ENCODE measurements at places on chromosomes 5 and 9. TPM values are rescaled to one million over a fixed set of nuclear protein-coding genes. Genes with fewer than 3 reads are reported as not detected.
A peak's percentile ranks its signal among the peaks of the same experiment; 100 is the strongest.

Gene SHOC1
- 0.67 TPM for polyA plus RNA-seq

Gene DMRTA1
- polyA plus RNA-seq = 1.1 TPM

Gene MUSK
- polyA plus RNA-seq = 0.15 TPM

Gene TAF11L5
- polyA plus RNA-seq = not detected

Gene PRR7
- 2.3 TPM for polyA plus RNA-seq

Gene GZMA
- polyA plus RNA-seq = 0.96 TPM

Gene EMB
- 4.5 TPM for polyA plus RNA-seq

Gene ELOVL7
- 16.1 TPM for polyA plus RNA-seq

DNA sequence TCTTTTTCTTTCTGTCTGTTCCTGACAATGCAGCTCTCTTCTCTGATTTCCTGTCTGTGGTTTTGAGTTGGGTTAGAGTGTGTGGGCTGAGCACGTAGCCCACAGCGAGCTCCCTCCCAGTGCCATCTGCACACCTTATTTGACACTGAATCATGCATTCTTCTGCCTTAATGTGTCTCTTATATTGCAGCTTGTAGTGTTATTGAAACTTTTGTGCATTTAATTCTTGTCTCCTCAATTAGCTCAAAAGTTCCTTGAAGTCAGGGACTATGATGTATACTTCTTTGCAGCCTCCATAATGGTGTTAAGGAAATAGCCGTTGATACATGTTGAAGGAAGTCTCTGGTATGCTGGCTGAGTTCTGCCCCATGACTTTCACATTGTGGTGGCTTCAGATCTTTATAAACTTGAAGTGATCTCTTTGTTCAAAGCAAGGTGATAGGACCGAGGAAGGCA lies 576.2 kb upstream of the CLINT1 start:
- no peak for DNase-seq

DNA sequence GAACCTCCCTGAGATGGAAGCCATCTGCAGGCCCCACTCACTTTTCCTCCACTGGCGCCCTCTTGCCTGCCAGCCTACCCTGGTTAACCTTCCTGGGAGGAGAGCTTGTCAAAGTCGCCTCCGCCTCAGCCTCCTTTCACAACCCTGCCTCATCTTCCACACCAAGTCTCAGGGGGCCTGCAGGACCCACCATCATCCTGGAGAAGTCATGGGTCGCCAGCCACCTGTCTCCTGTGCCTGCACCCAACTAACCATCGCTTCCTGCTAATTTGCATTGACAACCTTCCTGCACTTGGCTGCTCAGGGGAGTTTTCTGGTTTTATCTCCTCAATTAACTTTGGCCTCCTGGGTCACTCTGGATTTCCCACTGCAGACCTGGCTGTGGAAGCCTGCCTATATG lies 52.8 kb upstream of the GRHPR start:
- DNase-seq = no peak

DNA sequence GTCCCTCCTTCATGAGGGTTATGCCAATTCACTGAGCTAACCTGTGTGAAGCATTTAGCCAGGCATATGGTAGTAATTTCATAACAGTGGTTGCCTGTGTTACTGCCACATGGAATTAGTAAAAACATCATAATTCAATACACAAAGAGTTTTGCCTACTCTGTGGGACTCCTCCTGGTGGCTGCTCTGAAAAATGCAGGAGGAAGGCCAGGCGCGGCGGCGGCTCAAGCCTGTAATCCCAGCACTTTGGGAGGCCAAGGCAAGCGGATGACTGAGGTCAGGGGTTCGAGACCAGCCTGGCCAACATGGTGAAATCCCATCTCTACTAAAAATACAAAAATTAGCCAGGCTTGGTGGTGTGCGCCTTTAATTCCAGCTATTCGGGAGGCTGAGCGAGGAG lies 547.3 kb downstream of the CDK5RAP2 start:
- DNase-seq = no peak

- no peak for DNase-seq
Measured at GRCh38 chr9:115220319-115221005, 102.5 kb upstream of the TNC start.

- DNase-seq = peak; percentile 27
Measured at GRCh38 chr5:83639911-83640310, 80.7 kb downstream of the HAPLN1 start.

DNA sequence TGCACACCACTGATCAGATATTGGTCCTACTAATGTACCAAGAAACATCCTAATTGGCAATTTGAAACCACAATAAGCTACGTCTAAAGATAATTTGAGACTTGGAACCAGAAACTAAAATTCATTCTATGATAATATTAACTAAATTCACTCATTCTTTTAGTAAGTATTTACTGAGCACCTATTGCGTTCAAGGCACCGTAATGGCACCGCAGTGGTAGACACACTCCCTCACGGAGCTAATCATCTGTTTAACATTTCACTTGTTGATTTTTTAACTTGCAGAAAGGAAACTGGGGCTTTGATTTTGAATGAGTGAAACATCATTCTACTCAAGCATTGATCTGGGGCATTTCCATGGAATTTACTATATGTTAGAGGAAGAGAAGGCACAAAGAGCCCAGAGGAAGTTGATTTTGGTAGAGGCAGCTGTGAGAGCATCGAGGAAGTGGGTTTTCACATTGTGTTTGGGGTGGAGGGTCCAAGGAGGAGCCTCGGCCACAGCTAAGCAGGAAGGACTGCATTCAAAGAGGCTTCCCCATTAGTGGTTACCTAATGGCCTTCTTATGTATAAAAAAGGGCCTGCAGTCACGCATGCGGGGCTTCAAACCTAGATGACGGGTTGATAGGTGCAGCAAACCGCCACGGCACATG lies 7.1 kb downstream of the RAPGEF1 start:
- no peak for DNase-seq

All from renal pelvis (tissue), 12 donors.